ENCODE measurements at places on chromosomes 5 and 9. TPM values are rescaled to one million over a fixed set of nuclear protein-coding genes. Genes with fewer than 3 reads are reported as not detected.

The VDAC1 gene
- total RNA-seq = 317 TPM

The SLC2A6 gene
- 40.0 TPM for total RNA-seq

The LCN2 gene
- total RNA-seq = not detected

The ARHGEF28 gene
- total RNA-seq = 243 TPM

The GABRP gene
- 0.49 TPM for total RNA-seq

The TSPAN17 gene
- 55.1 TPM for total RNA-seq

The TAF11L5 gene
- not detected for total RNA-seq

The SLIT3 gene
- total RNA-seq = under 0.01 TPM

The CDH6 gene
- 0.19 TPM for total RNA-seq

The IL33 gene
- total RNA-seq = 17.5 TPM

The NUP188 gene
- total RNA-seq = 105 TPM

The TAS2R1 gene
- not detected for total RNA-seq

The IL3 gene
- not detected for total RNA-seq

The GTF2H2C gene
- total RNA-seq = 30.9 TPM

The DTWD2 gene
- 3.2 TPM for total RNA-seq

The FOXD4L3 gene
- total RNA-seq = not detected

The NRARP gene
- 28.1 TPM for total RNA-seq

The ADAMTS13 gene
- 3.0 TPM for total RNA-seq

The C1QTNF3 gene
- 0.65 TPM for total RNA-seq

The TAL2 gene
- total RNA-seq = not detected

The PNPLA7 gene
- total RNA-seq = 0.49 TPM

The IRX2 gene
- not detected for total RNA-seq

The PCDHGA3 gene
- total RNA-seq = 0.32 TPM

The DMRT3 gene
- total RNA-seq = not detected

The PLK2 gene
- total RNA-seq = 699 TPM

The AK8 gene
- 0.06 TPM for total RNA-seq

The PFN3 gene
- not detected for total RNA-seq

The CAMK4 gene
- 0.32 TPM for total RNA-seq

The PCDHGA5 gene
- total RNA-seq = 0.49 TPM

The HSPB3 gene
- total RNA-seq = not detected

The F2RL2 gene
- total RNA-seq = 0.16 TPM

The CCDC171 gene
- total RNA-seq = 1.1 TPM

The STING1 gene
- total RNA-seq = 53.7 TPM

The BNIP1 gene
- 14.0 TPM for total RNA-seq

The TRIM36 gene
- total RNA-seq = 0.49 TPM
